ENCODE measurements at places on chromosomes 6 and 20.
A peak's percentile ranks its signal among the peaks of the same experiment; 100 is the strongest.

- no peak for DNase-seq
Observed at GRCh38 chr20:31494131-31494530, 19.0 kb downstream of the REM1 start.

GRCh38 chr6:170504479-170504878, 48.6 kb downstream of the PSMB1 start:
- no peak for DNase-seq

DNA sequence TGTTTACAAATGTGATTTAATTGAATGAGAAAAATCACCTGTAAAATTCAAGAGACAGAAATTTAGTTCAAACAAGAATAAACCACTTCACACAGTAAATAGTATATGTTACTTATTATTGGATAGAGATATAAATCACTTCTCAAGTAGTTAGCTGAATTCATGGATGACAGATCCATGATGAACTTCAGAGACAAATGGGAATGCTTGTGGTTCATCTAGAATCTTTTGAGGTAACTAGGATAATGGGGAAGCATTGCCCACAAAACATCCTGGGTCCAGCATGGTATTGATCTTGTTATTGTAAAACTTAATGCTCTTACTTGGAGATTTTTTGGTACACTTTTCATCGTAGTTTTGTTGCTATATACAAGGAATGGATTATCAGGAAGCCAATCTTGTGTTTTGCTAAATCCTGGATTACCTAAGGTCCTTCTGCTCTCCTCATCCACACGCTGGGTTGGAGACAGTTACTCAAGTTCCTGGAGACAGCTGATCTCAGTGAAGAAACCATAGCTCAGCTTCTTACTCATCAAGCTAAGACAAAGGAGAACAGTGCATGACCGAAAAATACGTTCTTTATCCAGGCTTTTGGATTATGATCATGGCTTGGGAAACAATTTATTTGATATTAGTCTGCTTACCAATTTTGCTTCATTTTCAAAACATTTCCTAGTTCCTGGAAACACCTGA, 142.5 kb upstream of the PREP start:
- no peak for DNase-seq

DNA sequence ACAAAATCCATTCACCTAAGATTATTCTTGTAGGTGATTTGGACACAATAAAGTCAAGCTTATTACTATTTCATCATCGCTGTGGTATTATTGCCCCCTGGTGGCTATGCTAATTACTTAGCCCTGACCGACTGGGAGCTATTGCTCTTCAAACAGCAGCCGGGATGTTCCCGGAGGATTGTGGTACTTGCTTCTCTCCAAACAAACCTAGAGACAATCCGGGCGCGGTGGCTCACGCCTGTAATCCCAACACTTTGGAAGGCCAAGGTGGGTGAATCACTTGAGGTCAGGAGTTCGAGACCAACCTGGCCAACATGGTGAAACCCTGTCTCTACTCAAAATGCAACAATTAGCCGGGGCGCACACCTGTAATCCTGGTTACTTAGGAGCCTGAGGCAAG, 15.4 kb upstream of the STMND1 start:
- DNase-seq: peak; percentile 43
